ENCODE measurements at places on chromosomes 1 and 21. TPM values are rescaled to one million over a fixed set of nuclear protein-coding genes. Genes with fewer than 3 reads are reported as not detected.

NCMAP gene
- total RNA-seq, result 0.59 TPM

HRNR gene
- total RNA-seq, result 0.21 TPM

CLDN8 gene
- not detected for total RNA-seq

NUP210L gene
- total RNA-seq, result 0.41 TPM

CYP4Z1 gene
- not detected for total RNA-seq

MANEAL gene
- total RNA-seq, result 26.9 TPM

GRCh38 chr1:30683699-30684098 lies 39.7 kb downstream of the MATN1 start:
- ATAC-seq, result no peak

- no peak for ATAC-seq
These were observed 3.9 kb upstream of the PALMD start for GRCh38 chr1:99642053-99642452.

GRCh38 chr1:51284487-51284954 lies 45.8 kb downstream of the TTC39A start:
- ATAC-seq, result peak; percentile 45

DNA sequence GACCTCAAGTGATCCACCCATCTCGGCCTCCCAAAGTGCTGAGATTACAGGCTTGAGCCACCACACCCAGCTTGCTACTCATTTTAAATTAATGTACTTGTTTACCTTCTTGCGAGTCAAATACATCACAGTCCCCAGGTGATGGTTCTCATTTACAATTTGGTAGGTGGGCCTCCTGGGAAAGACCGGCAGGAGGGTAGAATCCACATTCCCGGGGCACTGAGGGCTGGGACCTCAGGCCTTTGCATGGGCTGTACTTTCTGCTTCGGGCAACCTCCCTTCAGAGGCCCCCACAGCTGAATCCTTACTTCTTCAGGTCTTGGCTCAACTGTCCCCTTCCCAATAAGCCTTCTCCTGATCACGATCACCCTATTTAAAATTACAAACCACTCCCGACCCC lies 165.5 kb downstream of the KAZN start:
- no peak for ATAC-seq

GRCh38 chr21:46181953-46182547 lies 2.2 kb downstream of the SPATC1L start:
- no peak for ATAC-seq

DNA sequence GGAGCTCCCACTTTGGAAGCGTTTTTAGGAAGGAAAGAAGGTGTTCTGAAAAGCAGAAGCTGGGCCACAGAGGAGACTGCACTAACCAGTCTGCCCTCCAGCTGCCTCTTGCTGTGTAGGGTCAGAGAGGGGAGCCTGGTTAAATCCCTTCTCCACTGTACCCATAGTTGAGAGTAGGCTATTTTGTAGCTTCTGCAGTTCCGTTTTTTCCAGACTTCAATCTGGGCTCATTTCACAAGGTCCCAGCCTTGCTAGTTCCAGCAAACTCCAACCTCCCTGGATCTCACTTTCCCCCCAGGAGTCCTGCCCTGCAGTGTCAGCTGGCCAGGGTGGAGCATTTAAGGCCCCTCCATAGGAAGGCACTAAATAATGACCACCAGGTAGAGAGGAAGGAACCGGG lies 11.0 kb downstream of the TNN start:
- ATAC-seq, result no peak

DNA sequence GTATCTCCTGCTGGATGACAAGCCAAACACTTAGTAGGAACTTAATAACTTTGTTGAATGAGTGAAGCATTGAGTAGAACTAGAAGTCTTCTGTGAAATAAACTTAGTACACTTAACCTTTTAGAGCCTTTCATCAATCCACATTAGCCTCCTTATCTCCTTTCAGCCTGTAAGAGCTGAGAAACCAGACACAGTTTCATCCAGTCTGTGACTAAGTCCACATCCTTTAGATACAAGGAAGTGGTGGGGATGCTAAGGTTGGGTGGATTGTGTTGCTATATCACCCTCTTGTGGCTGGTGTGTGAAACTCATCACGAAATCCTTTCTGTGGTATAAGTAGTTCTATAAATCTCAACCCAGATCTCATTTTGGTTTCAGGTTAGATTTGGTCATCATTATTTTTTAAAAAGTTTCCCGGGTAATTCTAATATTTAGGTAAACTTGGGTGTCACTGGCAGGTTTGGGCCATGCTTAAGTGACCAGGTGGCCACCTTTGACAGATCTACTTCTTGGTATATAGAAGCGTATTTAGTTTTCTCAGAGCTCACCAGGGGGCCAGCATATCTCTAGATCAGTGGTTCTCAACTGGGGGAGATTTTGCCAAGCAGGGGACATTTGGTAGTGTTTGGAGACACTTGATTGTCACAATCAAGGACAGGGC lies 27.8 kb upstream of the CD84 start:
- ATAC-seq, result peak; percentile 75

- ATAC-seq, result no peak
These were observed 7.5 kb downstream of the AVPR1B start for GRCh38 chr1:206109718-206110117.

DNA sequence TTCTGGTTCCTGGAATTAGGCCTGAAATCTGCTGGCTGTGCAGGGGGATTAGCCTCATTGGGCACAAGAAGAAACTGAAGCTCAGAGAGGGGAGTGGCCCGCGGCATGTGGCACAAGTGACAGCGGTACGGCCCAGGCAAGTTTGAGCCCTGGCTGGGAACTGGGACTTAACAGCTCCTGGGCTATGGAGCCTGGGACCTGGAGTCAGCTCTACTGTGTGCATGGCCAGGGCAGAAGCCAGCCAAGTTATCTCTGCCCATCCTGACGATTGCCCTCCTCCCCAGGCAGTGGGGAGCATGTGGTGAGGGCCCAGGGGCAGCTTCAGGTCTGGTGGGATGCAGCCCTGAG lies 61.3 kb downstream of the ALPL start:
- no peak for ATAC-seq

DNA sequence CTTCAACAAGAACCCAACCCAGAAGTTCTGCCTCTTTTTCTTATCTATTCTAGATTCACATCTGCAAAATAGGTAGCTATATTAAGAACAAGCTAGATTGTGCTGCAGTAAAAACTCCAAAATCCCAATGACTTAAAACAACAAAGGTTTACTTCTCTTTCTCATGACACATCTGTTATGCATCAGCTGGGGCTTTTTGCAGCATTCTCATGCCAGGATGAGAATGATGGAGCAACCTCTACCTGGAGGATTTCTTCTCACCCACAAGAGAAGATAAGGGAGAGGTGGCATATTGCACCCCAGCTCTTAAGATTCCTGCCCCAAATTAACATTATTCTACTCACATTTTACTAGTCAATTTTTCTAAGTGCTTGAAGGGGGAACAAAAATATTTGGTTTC lies 152.3 kb upstream of the SPAG17 start:
- ATAC-seq, result no peak

DNA sequence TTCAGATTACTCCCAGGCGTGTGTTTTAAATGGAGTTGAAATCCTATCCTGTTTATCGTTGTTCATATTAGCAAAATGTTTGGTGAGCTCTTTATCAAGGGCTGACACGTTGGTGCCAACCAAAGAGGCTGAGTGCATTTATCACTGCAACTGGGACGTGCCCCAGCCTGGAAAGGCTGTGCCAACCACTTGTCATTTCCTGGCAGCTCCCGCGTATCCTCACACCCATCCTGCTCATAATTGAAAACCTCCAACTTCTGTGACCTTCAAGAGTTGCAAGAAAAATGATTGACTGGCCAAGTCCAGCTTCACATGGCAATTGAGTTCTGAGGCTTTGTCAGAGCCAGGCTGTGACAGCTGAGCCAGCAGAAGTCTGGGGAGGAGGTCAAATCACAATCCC lies 43.7 kb upstream of the KCNA3 start:
- no peak for ATAC-seq

DNA sequence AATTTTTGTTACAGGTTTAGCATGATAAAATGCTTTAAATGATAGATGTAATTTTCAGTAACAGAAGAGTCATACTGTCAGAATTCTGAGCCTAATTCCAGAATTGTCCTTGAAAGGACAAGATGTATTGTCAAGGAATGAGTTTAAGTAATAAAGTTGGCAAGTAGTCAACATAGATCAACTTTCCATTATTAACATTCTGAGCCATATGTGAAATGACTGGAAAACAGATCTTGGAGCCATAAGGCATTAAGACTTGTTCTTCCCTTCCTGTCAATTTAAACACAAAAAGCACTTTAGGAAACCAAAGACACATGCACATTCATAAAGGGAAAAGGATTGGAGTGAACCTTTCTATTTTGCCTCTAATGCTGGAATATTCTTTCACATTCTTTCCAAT lies 107.0 kb downstream of the ODF2L start:
- no peak for ATAC-seq
